ENCODE measurements at places on chromosomes 4 and X.

DNA sequence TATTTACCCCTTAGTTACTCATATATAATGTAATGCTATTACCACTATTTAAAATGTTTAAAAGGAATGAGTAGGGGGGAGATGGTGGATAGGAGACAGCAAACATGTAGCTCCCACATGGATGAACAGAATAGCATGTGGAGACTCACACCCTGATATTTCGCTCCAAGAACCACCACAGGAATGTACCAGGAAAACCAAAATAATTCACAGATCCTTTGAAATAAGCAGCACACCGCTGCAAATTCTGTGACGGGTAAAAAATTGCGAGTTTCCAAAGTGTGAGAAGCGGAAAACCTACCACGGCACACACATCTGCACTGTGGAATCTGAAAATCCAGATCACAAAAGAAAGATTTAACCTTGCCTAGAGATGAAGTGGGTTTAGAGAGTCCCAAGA is 428.2 kb downstream of the TLL1 start:
- no peak for DNase-seq

- DNase-seq, result no peak
Measured at GRCh38 chrX:39736216-39737211, 361.2 kb downstream of the BCOR start.

GRCh38 chr4:55927803-55928437 is 20.8 kb upstream of the CEP135 start:
- no peak for DNase-seq

GRCh38 chr4:93182722-93183121 is 645.8 kb upstream of the ATOH1 start:
- no peak for DNase-seq

DNA sequence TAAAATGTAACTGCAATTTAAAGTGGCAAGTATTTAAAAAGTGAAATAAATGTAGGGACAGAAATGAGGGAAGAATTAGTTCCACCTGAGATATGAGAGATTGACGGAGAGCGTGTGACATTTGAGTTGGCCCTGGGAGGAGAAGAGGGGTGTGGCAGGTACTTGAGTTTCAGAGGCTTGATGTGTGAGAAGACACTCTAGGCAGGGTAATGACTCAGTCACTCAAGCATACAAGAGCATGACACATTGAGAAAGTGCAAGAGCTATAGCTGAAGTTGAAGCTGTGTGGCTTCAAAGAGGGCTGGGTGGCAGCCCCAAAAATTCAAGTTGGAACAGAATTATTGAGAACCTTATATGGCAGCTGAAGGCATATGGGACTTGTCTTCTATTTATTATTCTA is 420.5 kb downstream of the SLITRK2 start:
- no peak for DNase-seq

DNA sequence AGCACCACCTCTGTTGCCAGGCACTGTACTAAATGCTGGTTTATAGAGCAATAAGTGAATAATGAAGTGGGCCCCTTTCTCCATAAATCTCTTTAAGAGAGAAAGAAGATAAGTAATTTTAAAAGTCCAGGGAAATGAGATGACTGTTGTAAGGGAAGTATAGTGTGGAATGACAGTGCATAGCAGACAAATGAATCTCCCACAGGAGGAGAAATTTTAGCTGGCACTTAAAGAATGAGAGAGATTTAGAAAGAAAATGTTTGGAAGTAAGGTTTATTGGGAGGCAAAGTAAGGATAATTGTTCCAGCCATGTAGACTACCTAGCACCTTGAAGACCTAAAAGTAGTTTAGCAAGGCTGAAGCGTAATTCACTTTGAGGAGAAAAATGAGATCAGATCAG is 1081.1 kb upstream of the PABPC4L start:
- no peak for DNase-seq

- DNase-seq, result no peak
Measured at GRCh38 chr4:7522452-7523220, 87.9 kb upstream of the PSAPL1 start.
